ENCODE measurements at places on chromosomes 11 and 22.

DNA sequence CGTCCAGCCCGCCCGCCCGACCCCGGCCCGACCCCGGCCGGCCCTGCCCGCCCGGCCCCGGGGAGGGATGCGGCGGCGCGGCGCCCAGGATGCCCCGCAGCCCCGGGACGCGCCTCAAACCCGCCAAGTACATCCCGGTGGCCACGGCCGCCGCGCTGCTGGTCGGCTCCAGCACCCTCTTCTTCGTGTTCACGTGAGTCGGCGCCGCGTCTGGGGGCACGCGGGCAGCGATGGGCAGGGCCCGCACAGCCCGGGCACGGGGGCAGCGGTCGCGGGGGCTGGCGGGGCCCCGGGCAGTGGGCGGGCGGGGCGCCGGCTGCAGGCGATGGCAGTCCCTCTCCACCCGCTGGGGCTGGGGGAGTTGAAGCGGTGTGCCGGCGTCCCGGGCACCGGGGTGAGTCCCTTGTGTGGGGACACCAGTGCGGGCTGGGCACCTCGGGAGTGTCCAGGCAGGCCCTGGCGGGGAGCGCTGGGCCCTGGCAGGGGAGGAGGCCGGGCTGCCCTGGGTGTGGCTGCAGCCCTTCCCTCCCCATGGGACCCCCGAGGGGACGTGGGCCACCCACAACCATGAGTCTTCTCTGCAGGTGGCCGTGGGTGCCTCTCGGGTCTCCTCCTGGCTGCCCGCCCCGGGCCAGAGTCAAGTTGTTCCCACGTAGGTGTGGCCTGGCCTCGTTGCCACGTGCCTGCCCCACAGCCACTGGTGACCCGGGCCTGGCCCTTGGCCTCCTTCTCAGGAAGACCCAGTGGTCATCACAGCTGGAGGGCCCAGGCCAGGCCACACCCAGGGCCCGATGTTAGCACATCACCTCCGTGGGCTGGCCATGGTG, 468 bp downstream of the ZDHHC8 start:
- DNase-seq, result no peak

DNA sequence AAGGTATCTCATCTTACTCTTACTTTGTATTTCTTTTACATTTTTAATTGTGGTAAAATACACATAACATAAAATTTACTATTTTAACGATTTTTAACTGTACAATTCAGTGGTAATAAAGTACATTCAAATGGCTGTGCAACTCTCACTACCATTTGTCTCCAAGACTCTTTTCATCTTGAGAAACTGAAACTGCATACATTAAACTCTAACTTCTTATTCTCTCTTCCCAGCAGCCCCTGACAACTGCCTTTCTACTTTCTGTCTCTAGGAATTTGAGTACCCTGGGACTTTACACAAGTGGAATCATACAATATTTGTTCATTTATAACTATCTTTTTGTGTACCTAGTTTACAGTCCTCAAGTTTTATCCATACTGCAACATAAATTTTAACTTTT, 725.8 kb upstream of the KIRREL3 start:
- DNase-seq, result no peak

DNA sequence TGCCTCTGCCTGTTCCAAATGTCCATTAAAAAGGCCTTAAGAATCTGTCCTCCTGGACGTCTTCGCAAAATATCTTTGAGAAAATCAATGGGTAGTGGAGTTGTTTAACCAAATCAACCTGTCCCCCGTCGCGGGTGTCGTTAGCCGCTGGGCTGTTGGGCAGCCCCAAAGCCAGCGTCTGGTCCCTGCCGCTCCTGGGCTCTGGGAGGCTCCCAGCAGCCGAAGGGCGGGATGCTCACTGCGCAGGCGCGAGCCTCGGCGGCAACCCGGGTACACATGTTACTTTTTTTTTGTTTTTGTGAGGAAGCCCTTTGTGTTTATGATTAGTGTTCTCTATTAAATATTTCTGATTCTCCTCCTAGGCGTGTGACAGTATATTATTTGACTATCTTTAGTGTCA, 12.6 kb downstream of the MMP10 start:
- no peak for DNase-seq

DNA sequence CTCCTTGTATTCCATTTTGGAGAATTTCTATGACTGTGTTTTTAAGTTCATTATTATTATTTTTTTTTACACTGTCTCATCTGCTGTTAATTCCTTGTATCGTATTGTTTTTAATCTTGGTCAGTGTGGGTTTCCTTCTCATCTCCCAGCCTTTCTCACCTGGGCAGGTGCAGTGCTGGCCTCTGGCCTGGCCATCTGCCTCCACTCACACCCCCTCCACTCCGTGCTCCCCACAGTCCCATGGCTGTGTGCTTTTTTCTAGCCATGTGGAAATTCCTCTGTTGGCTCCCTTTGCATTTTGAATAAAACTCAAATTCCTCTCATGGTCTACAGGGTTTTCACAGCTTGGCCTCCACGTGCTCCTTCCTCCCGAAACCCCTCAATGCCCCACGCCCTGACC, 50.3 kb upstream of the LINC01488 start:
- no peak for DNase-seq

DNA sequence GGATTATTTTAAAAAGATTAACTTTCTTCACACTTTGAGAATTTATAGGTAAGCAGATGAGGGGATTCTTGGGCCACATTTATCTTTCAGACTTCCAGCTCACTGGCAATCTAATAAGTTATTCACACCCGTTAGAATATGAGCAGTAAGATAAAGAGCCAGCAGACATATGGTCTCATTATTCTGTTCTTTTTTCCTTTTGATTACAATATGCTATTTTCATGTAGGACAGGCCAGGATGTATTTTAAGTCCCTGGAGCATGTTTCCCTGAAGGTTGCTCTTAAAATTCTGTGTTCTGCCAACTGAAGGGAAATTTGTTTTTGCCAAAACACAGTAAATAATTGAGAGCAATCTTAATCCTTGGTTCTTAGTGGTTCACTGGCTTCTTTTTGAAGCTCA, 22.2 kb downstream of the PDHX start:
- no peak for DNase-seq

DNA sequence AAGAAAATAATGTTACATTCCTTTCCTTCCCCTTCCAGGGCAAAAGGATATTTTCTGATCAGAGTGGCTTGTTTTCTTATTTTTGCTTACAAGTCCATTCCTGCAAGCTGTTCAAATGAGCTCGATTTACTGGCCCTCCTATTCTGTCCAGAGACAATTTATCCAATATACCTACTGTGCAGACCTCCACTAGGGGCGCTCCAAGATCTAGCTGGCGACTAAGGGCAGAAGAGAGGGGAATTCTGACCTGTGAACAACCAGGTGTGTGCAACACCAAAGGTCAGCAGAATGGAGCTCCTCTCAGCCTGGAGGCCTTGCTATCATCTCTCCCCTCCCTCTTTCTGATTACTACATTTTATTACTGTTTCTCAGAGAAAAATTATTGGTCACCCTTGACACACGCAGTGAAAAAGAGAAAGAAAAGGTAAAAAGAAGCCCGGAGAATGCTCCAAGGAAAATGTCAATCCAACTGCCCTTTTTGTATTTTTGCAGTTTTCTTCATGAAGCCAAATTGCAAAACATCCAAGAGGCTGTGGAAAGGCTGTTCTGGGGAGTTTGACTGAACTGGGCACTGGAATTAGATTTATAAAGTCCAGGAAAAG, 3.2 kb downstream of the SEZ6L start:
- DNase-seq, result peak; percentile 3

DNA sequence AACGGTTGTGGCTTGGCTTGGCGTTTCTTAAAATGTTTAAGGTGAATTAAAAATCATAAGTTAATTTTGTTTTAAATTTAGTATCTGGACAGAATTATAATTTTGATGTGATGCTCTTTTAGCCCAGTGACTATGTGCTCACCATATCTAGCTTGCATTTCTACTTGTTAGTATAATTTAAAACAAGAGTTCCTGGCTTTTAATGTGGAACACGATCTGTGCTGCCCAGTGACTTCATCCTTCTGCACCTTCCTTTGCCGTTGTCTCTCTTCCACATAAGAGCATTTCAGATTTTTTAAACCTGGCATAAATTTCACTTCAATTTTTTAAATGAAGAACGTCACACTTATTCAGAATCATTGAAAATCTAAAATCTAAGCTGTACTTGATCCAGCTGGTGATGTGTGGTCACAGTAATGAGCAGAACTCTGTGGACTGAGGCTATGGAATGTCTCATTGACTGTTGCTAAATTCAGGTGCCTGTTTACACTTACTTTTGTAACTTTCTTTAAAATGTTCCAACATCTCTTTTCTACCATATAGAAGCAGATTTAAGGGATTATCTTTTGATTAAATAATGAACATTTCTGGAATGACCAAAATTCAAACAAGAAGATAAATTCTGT, 75.4 kb upstream of the ADSL start:
- DNase-seq, result no peak

- DNase-seq, result no peak
These were observed 7.0 kb downstream of the PTPRJ start for GRCh38 chr11:47987310-47987709.

DNA sequence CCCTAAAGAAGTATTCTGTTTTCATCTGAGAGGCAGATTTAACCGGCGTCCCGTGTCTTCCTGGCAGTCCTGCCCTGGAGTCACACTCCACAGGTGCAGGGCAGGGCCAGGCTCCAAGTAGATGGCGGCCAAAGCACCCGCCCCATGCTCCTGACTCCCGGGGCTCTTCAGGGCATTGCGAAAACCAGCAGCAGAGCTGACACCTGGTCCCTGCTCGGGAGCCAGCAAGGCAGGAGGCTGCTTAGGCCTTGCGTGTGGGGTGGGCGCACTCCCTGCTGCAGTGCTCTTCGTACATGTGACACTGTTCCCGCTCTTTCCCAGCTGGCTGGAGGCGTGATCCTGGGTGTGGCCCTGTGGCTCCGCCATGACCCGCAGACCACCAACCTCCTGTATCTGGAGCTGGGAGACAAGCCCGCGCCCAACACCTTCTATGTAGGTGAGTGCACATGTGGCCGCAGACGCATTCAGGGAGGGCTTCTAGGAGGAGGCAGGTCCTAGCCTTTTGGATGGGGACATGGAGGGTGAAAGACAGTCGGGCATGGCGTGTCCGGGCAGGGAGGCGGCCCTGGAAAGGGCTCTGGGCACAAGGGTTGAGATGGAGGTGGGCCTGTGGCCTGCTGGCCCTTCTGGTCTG, 10.3 kb upstream of the TSSC4 start:
- DNase-seq, result no peak

GRCh38 chr11:1073261-1073724, 1.4 kb upstream of the MUC2 start:
- no peak for DNase-seq

- DNase-seq, result no peak
These were observed 6.4 kb downstream of the STARD10 start for GRCh38 chr11:72787216-72788104.

- no peak for DNase-seq
These were observed at the start of gene BARX2 for GRCh38 chr11:129375751-129376657. Gene BARX2, plus strand, starts transcription at chr11:129375848. Its CDS starts 188 bp downstream, at chr11:129376036.

DNA sequence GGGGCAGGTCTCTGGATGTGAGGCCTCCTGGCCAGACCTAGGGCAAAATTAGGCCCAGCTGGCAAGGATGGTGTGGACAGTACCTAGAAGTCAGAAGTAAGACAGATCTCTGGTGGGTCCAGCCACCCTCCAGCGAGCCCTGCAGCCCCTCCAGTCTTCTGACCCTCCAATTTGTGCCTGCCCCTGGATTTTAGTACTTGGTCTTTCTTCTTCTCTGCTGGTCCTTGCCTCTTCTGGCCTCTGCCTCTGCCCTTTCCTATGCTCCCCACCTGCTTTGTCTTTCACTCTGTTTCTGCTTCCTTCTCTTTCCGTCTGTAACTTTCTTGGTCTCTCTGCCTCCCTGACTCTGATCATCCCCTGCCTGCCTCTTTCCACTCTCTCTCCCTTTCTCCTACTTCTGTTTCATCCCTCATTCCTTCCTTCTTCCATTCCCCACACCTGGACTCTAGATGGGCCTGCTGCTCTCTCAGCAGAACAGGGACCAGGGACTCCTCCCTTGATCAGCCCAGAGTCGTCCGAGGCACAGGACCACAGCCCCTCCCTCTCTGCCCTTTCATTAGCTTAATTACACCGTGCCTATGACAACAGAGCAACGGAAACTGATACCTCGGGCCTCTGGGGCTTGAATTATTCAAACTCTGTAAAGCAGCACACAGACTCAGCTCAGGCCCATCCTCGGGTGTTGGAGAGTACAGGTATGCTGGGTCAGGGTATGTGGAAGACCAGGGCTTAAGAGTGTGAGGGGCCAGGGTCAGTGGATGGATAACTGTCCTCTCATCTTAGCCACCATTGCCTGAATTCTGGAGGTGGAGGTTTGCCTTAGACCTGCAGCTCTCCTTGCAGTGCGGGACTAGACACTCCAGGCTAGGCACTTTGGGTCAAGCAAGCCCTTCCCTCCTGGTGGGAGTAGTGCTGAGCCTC, at the start of gene CHRNA10:
TSS of gene CHRNA10 (minus strand) at position 51 of the 921 bp plus-strand sequence. CDS start 72 bp downstream, outside the sequence.
- no peak for DNase-seq

DNA sequence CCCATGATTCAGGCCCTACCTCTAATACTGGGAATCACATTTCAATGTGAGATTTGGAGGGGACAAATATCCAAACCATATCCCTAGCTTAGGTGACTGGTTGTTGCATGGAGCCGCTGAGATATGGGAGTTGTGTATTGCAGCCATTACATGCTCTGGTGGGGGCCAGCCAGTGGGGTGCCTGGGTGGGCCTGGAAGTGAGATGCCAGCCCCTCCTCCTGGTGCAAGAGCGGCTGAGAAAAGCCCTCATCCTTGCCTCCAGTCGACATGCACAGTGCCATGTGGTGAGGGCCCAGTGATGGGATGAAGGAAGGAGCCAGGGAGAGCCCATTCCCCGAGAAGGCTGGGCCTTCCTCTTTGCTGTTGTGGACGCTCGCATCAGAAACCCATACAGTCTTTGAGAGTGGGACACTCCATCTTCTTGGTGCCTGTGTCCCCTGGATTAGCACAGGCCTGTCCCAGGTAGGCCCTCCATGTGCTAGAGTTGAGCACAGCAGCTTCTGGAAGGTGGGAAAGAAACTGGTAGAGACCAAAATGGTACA, 1043.0 kb downstream of the TBC1D22A start:
- DNase-seq, result no peak

GRCh38 chr22:31241936-31242335, 29.8 kb downstream of the LIMK2 start:
- no peak for DNase-seq

GRCh38 chr11:35796562-35796961, 134.0 kb downstream of the TRIM44 start:
- no peak for DNase-seq

DNA sequence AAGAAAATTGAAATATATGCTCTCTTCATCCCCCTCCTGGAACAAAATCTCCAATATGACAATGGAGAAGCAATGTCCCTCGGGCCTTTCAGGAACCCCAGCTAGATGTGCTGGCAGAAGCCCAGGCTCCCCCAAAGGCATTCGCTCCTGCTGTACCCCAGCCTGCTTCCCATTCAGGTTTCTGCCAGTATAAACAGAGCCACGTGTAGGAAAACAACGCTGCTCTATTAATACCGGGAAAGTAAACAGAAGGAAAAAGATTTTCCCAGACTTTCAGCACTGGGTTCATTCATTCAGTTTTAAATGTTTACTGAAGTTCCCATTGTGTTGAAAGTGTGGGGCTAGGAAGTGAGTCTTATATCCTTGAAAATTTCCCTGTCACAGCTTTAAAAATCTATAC, 147.1 kb downstream of the CADM1 start:
- DNase-seq, result no peak

- no peak for DNase-seq
These were observed 2193.4 kb upstream of the RAG2 start for GRCh38 chr11:38791346-38791961.

GRCh38 chr11:6200975-6201374, 2.0 kb downstream of the OR52W1 start:
- no peak for DNase-seq
